ENCODE measurements at places on chromosomes 2 and 18. TPM values are rescaled to one million over a fixed set of nuclear protein-coding genes. Genes with fewer than 3 reads are reported as not detected.

DNA sequence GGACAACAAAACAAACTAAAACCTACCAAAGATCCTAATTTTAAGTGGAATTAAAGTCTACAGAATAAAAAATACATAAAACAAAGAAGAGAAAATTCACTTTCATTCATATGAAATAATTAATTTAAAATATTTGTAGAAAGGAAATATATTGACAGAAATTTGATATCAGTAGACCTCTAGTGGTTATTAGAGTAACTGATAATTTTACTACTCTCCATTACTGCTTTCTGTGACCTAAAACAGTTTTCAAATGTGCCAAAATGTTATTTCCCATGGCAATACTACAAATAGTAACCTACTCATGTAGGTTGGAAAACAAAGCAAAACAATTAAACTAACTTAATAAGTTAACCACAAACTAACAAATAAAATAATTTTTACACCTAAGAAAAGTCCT is 147.1 kb downstream of the NOL4 start:
- no peak overlapping the region for H3K4me3 ChIP-seq
- H3K4me1 ChIP-seq: no peaks in the 10 kb centered on the region
- H3K27me3 ChIP-seq: no peaks in the 10 kb centered on the region
- no peak for DNase-seq
- no peaks in the 10 kb centered on the region for H3K36me3 ChIP-seq
- H3K27ac ChIP-seq: no peak overlapping the region

- no peaks in the 10 kb centered on the region for H3K36me3 ChIP-seq
- DNase-seq: no peak
These were observed 7.7 kb upstream of the CDC42EP3 start for GRCh38 chr2:37679072-37679695.

MYCN gene
- total RNA-seq: 69.1 TPM

DNA sequence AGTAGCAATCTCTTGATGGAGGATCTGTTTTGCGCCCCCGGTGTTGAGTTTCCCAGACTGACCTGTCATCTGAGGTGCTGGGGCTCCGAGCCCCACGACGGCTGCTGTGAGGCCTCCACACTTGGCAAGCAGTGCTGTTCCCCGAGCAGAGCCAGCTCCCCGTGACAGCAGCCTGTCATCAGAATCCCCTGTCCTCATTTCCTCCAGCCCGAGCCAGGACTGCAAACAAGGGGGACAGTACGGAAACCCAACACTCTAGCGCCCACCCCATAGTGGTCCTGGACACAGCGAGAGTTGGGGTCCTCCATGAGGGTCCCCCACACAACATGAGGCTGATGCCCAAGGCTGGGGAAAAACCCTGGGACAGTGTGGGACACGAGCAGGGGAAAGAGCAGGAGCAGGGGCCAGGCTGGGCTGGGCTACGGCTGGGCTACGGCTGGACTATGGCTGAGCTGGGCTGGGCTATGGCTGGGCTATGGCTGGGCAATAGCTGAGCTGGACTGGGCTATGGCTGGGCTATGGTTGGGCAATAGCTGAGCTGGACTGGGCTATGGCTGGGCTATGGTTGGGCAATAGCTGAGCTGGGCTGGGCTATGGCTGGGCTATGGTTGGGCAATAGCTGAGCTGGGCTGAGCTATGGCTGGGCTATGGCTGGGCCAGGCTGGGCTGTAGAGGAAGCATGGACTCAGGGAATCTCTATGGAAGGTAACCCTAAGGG is 1.5 kb upstream of the KLHL30 start:
- H3K4me1 ChIP-seq: peaks cover 8% of the 10 kb centered on the region
- no peak for DNase-seq
- H3K27me3 ChIP-seq: no peaks in the 10 kb centered on the region
- H3K36me3 ChIP-seq: no peaks in the 10 kb centered on the region

UGT1A5 gene
- not detected for total RNA-seq

- H3K4me1 ChIP-seq: no peaks in the 10 kb centered on the region
- H3K36me3 ChIP-seq: peaks cover 5% of the 10 kb centered on the region
- DNase-seq: no peak
- H3K27me3 ChIP-seq: no peaks in the 10 kb centered on the region
- H3K4me3 ChIP-seq: no peak overlapping the region
These were observed 71.8 kb downstream of the PRELID3A start for GRCh38 chr18:12479536-12479935.

DNA sequence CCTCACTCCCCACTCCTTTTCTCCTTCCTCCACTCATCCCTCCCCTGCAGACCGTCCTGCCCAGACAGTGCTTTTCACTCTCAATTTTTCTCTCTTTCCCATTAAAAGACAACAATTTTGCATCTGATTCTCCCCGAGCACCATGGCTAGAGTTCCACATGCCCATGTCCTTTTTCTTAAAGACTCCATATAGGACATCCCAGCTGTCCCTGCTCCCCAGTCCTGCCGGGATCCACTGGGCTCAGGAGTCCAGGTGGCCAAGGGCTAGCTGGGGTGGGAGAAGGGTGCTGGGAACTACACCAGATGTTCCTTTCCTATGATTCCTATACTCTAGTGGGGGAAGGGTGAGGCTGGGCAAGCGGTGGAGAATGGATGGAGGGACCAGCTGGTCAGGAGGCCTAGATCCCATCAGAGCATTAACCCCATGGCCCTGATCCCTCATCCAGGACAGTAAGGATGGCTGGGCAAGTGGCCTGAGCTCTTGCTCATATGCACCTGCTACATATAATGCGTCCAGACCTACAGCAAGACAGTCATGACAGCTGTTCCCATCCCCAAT is 52.8 kb upstream of the RMDN2 start:
- H3K27me3 ChIP-seq: peaks cover 10% of the 10 kb centered on the region
- no peak overlapping the region for H3K4me3 ChIP-seq
- H3K36me3 ChIP-seq: no peaks in the 10 kb centered on the region
- no peak overlapping the region for H3K27ac ChIP-seq

GPR17 gene
- not detected for total RNA-seq

RAB31 gene
- 21.8 TPM for total RNA-seq

DNA sequence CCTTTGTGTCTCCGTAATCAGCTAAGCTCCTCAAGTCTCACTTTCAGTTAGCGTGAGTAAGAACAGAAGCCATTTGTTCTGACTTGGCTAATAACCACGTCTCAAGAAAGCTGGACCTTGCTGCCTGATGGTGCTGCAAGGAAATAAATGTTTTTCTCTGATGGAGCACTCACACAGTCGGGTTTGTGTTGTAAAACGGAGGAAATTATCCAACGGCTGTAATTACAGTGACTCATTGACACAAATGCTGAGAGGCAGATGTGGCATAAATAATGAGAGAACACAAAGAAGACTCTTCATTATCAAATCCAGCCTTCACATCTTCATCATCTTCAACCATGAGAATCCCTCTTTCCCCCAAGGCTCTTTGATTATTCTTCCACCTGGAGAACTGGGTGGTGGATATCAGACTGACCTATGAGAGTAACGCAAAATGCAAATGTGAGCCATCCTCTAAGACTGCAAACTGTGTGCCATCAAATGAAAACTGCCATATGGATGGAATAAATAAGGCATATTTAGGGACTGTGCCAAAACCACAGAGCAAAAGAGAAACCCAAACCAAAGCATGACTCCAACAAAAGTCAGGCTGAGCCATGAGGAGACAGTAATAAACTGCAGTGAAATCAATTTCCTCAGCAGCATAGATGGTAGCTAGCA is 252.6 kb downstream of the RND3 start:
- H3K27me3 ChIP-seq: no peaks in the 10 kb centered on the region
- H3K36me3 ChIP-seq: no peaks in the 10 kb centered on the region
- no peak for DNase-seq
- H3K27ac ChIP-seq: no peak overlapping the region
- peaks cover 5% of the 10 kb centered on the region for H3K4me1 ChIP-seq

ARHGAP15 gene
- total RNA-seq: 0.38 TPM

DNA sequence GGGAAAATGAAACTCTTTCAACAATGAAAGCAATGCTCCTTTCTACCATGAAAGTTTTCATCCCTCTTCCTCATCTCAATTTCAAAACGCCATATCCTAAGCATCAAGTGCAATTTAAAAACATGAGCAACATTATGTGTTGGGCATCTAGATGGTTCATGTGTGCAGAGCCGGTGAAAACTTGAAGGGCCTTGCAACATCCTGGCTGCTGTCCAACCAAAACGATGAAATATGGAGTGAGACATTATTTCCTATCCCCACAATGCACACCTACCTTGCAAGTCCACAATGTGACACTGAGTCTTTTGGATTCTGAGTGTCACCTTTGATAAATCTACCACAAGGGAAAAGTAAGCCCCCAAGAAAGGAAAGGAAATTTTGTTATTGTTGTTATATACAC is 110.0 kb downstream of the NCKAP5 start:
- no peaks in the 10 kb centered on the region for H3K36me3 ChIP-seq
- no peak for DNase-seq
- H3K4me1 ChIP-seq: peaks cover 5% of the 10 kb centered on the region
- H3K27me3 ChIP-seq: peaks cover 6% of the 10 kb centered on the region

- H3K4me1 ChIP-seq: peaks cover 26% of the 10 kb centered on the region
- H3K27me3 ChIP-seq: no peaks in the 10 kb centered on the region
- no peak overlapping the region for H3K4me3 ChIP-seq
- H3K36me3 ChIP-seq: peaks cover 1% of the 10 kb centered on the region
These were observed 23.8 kb downstream of the EML4 start for GRCh38 chr2:42192652-42193566.

GRCh38 chr18:51132256-51132935 is 65.1 kb downstream of the MEX3C start:
- H3K27ac ChIP-seq: no peak overlapping the region
- no peaks in the 10 kb centered on the region for H3K4me1 ChIP-seq
- H3K36me3 ChIP-seq: no peaks in the 10 kb centered on the region
- H3K27me3 ChIP-seq: no peaks in the 10 kb centered on the region
- no peak for DNase-seq
- H3K4me3 ChIP-seq: no peak overlapping the region

DNA sequence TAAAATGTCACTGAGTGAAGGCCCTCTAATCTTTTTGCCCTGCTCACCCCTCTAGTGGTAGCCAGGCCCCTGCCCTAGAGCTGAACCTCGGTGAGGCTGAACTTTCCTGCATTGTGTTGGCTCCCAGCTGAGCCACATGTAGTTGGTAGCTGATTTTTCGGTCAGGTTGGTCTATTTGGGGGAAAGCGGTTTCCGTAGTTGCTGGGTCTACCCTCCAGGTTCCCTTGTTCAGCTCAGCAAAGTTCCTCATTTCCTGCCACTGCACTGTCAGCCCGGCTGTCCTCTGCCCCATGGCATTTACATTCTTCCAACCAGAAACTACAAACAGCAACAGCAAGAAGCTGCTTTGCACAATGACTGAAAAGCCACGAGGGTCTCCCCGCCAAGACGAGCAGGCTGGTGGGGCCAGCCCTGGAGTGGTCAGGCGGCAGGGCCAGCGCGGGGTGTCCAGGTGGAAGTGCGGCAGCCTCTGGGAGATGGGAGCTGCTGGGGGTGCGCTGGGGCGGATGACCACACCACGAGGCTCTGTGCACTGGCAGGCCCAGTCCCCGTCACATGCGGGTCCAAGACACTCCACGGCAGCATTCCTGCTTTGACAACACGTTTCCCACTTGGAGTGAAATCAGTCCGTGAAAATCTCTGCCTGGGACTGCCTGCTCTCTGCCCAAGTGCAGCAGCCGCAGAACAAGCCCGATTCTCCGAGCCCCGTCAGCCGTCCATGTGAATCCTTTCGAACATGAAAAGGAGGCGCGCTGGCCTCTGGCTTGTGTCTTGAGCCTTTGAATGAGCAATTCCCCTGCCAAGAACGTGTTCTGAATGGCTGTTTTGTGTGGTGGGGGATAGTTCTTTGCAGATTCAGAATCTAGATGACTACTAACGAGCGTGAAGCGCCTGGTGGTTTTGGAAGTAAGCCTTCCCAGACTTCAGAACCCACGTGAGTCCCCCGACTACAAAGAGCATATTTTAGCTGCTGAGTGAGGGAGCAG is 159.4 kb downstream of the ASB1 start:
- no peak overlapping the region for H3K27ac ChIP-seq
- H3K4me3 ChIP-seq: no peak overlapping the region
- no peaks in the 10 kb centered on the region for H3K4me1 ChIP-seq
- no peaks in the 10 kb centered on the region for H3K36me3 ChIP-seq
- H3K27me3 ChIP-seq: no peaks in the 10 kb centered on the region
- no peak for DNase-seq

- H3K27me3 ChIP-seq: no peaks in the 10 kb centered on the region
- H3K4me3 ChIP-seq: no peak overlapping the region
- H3K27ac ChIP-seq: no peak overlapping the region
- DNase-seq: no peak
- H3K4me1 ChIP-seq: peaks cover 34% of the 10 kb centered on the region
- peaks cover 45% of the 10 kb centered on the region for H3K36me3 ChIP-seq
These were observed 4.5 kb downstream of the RPL37A start for GRCh38 chr2:216503159-216503629.

DNA sequence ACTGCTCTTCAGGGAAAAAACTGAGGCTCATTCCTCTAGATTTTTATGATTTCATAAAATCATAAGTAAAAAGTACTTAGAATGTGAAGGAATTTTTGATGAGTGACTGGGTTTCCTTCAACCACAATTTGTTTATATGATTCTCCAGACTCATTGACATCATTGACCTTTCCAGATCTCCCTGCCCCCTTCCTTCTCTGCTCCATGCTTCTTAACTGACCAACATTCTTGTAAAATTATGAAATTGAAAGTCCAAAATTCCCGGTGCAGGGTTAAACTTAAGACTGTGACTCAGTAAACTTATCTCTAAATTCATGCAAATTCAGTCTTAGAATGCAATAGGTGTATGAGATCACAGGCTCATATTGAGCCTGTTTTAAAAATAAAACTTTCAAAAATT is 648.9 kb downstream of the TDRD15 start:
- no peaks in the 10 kb centered on the region for H3K27me3 ChIP-seq
- no peak overlapping the region for H3K4me3 ChIP-seq
- no peaks in the 10 kb centered on the region for H3K36me3 ChIP-seq
- H3K27ac ChIP-seq: no peak overlapping the region
- H3K4me1 ChIP-seq: peaks cover 11% of the 10 kb centered on the region

DNA sequence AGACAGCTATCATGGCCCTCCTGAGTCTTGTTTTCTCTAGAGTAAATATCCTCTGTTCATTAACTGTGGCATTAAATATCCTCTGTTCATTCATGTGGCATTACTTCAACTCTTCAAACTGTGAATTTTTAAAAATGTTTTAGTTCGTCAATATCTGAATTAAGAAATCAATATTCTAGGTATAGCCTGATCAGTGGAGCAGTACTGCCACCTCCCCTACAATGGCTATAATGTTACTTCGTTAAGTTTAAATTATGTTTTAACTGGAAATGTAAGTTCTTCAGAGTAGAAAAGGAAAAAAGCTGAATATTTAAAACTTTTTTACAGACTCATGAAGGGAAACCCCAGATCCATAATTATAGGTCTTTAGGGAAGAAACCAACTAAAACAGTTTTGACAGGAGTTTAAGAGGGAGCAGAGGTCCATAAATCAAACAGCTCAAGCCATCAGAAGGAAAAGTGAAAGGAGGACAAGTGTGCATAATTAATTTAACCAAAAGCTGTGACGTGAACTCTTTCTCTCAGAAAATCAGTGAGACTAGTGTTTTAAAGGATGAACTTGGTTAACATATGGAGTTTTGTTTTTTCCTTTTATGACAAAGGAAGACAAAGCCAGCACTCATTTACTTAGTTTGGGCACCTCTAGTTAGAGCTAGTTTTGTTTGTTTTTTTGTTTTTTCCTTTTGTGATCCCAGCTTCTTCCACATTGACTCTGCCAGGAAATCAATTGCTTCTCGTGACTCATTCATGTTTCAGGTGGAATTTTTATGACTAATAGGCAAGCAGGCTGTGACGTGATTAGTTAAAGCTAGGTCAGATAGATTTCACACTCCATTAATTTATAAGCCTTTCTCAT is 44.9 kb downstream of the RBBP8 start:
- H3K36me3 ChIP-seq: peaks cover 11% of the 10 kb centered on the region
- H3K4me1 ChIP-seq: peaks cover 18% of the 10 kb centered on the region
- no peaks in the 10 kb centered on the region for H3K27me3 ChIP-seq
- H3K4me3 ChIP-seq: no peak overlapping the region
- no peak for DNase-seq
